Renal pelvis (tissue), 12 donors: ENCODE measurements at places on chromosomes 12 and 14. TPM values are rescaled to one million over a fixed set of nuclear protein-coding genes. Genes with fewer than 3 reads are reported as not detected.

Gene CLEC9A
- polyA plus RNA-seq, result 0.31 TPM

DNA sequence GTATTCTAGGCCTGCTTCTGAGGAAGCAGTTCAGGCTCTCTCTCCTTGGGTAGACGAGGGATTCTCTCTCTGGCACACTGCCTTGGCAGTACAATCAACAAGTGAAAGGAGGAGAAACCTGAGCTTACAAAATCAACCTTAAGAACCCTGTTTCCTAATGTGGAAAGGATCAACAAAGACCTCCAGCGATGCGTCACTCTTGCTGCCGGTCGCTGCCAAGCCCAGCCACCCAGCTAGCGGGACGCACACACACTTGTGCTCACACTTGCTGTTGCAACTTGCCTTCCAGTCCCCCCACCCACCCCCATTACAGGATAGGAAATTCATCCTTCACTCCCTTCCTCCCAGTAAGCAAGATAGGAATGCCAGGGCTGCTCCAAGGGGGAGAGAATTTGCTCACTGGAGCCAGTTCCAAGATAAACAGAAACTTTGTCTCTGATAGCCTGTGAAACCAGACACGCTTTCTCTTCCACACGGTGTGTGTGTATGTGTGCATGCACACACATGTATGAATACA lies 144.3 kb downstream of the BCL11B start:
- DNase-seq, result peak; percentile 76

GRCh38 chr14:89377544-89377943 lies 39.5 kb downstream of the FOXN3 start:
- no peak for DNase-seq

- no peak for DNase-seq
Observed at GRCh38 chr12:47527816-47528215, 178.0 kb downstream of the RPAP3 start.

GRCh38 chr12:24386836-24387235 lies 437.4 kb upstream of the SOX5 start:
- no peak for DNase-seq

Gene TCL1B
- polyA plus RNA-seq, result not detected

GRCh38 chr12:14693116-14693515 lies 3.3 kb downstream of the GUCY2C start:
- no peak for DNase-seq

DNA sequence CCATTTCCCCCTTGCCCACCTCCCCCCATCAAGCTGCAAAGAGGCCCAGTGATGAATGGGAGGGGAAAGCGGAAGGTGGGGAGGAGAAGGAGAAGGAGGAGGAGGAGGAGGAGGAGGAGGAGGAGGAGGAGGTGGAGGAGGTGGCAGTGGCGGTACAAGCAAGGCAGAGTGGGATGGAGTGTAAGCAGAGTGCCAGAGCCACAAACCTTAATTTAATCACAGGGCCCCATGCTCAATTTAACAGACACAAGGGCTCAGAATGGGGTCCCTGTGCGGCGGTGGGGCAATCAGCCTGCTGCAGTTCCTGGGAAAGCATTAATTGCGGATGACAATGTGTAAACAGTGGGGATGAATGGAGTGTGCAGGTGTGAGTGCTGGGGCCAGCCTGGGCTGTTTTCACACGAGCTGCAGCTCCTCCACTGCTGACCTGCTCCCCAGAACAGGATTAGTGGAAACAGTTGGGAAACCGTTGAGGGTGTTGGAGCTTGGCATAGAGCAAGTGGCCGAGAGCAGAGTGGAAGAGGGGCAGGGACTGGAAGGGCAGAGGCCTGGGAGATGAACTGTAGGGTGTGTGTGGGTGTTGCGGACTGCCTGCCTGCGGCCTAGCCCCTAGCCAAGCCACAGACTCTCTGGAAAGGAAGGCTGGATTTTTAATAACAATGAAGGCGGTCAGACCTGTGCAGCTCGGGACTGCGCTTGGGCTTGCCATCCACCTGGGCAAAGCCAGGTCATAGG lies 36.4 kb upstream of the SMOC1 start:
- DNase-seq, result no peak

DNA sequence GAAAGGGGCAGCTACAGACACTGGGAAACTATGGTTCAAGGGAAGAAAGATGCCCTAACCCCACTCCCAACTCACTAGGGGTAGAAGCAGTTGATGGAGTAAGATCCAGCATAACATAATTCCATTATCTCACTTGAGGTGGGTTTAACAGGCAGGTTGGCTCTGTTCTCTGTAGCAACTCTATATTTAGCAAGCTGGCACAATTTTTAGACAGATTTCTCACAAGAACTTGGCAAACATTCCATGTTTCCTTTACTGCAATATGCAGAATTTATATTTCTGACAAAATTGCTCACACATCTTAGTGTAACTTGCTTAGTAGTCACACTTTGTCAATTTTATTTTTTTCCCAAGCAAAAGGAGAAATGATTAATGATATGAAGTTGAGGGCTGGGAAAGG lies 475.4 kb downstream of the RMST start:
- no peak for DNase-seq

- DNase-seq, result no peak
Observed at GRCh38 chr12:65889144-65889880, 65.0 kb downstream of the HMGA2 start.

DNA sequence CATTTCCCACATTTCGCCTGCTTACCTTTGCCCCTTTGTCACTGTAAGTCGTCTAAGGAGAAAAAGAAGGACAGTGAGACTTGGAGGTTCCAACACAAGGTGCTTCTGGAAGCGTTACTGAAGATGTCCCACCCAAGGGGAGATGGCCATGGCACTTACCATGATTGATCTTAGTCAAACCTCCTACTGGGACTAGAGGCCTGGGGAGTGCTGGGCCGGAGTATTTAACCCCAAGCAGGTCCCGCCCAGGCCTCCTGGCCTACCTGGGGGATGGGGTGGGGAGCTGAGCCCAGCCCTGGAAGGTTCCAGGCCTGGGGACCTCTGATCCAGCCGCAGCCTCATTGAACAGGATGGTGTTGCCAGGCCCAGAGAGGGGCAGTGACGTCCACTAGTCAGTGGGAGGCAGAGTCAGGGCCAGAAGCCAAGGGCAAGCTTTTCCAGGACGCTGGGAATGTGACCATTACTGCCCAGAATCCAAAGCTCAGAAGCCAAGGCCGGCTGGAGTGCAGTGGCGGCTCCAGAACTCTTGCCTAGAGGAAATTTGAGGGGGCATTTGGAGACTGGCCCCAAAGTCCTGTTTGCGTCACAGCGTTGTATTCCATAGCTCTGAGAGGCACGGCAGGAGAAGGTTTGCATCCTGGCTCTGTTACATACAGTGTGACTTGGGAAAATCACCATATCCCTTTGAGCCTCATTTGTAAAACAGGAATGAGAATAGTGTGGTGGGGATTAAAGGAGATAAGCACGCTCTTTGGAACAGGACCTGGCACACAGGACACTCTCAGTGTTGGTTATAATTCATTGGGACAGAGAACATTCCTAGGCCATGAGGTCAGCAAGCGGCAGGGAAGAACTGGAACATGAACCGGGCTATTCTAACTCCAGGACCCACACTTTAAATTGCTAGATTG lies at the start of gene HPD:
Gene HPD (minus strand): TSS at position 198 of the 911 bp plus-strand sequence. CDS start 36 bp downstream, at position 162.
- peak; percentile 67 for DNase-seq

Gene GRIN2B
- polyA plus RNA-seq, result 1.3 TPM

GRCh38 chr14:71620401-71620800 lies 311.8 kb upstream of the RGS6 start:
- no peak for DNase-seq

DNA sequence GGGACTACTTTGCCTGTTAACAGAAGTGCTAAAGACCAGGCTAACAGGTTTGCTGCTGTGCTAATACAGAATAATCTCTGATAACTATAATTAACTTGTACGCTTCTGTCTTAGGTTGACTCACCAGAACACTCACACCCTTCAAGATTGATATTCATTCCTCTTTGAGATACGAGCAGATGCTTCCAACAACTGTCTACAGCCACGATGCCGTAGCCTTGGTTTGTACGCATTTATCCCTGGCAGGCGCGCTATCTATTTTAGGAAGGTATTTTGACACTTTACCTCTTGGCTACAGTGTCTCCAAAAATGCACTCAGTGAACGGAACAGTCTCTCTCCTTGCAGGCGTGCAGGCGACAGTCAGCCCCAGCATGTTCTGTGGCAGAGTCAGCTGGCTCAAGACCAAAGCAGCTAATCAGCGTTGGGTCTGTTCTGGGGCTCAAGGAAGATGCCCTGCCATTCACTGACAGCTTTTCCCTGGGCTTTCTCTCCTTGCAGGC lies 146.4 kb upstream of the PRICKLE1 start:
- DNase-seq, result no peak

Gene CISTR
- 0.20 TPM for polyA plus RNA-seq

DNA sequence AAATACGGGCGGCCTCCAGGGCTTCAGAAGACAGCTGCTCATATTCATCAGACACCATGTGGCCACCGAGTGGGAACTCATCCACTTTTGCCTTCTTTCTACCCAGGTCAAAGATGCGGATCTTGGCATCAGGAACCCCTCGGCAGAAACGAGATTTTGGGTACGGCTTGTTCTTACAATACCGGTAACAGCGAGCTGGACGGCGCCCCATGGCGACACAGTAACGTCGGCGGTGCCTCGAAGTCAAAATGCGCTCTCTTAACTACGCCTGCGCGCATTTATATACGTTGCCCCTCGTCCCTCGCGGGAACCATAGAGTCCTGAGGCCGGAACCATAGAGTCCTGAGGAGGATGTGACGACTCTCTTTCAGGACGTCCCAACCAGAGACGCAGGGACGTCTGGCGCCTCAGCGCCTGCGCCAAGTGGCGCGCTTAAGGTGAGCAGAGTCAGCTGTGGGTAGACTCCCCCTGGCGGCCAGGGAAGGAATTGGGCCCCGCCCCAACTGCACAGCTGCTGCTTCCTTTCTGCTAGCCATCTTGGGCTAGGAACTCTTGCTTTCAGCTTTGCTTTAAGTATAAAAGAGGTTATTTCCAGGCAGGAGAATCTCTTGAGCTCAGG lies at the start of gene RPL10L:
Gene RPL10L (minus strand): TSS at position 256 of the 619 bp plus-strand sequence. CDS start 45 bp downstream, at position 211.
- DNase-seq, result no peak

DNA sequence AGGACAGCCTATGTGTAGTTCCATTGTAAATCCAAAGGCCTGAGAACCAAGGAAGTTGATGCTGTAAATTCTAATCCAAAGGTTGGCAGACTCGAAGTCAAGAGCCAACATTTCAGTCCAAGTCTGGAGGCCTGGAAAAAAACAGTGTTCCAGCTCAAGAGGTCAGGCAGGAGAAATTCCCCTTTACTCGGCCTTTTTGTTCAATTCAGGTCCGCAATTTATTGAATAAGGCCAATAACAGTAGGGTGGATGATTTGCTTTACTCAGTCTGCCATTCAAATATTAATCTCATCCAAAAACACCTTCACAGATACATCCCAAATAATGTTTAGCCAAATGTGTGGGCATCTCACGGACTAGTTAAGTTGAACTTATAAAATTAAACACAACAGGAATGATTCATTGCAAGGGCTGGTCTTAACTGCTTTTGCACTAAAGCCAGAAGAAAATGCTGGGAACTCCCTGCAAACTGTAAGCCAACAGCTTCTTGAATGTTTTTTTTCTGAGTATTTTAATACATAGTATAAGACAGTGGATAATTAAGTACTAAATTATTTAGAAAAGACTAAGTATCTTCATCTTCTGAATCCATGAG lies 197.4 kb upstream of the GARIN6 start:
- no peak for DNase-seq

GRCh38 chr12:116353958-116354357 lies 76.5 kb upstream of the MED13L start:
- no peak for DNase-seq

Gene OTOGL
- polyA plus RNA-seq, result 0.81 TPM

DNA sequence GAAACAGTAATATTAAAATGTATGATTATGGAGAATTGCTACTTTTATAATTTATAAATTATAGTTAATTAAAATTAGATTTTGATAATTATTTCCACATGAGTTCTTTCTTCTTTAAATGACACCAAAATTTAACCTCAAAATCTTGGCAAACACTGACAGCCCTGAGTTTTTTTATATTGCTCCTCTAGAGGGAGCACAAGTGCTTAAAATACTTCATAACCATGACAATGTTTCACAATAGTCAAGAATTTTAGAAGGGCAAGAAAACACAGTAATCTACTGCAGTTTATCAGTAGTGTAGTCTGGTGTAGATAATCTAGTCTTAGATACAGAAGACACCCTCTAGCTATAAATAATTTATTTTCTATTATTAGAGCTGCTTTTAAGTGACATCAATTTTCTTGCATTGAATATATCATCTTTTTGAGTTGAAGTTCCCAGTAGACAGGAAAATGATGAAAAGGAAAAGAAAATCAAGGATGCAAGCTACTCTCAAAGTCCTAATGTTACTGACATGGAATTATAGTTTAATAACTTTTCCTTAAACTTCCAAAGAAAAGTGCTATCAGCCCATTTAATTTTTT lies 14.3 kb upstream of the PTGER2 start:
- no peak for DNase-seq

GRCh38 chr12:42960087-42960527 lies 370.6 kb upstream of the PRICKLE1 start:
- DNase-seq, result no peak

- no peak for DNase-seq
Observed at GRCh38 chr12:40903040-40903439, 210.8 kb downstream of the CNTN1 start.

Gene ENDOU
- 0.26 TPM for polyA plus RNA-seq

Gene REC8
- polyA plus RNA-seq, result 71.4 TPM

GRCh38 chr12:5085896-5086295 lies 42.2 kb downstream of the KCNA5 start:
- no peak for DNase-seq

Gene APOF
- 0.11 TPM for polyA plus RNA-seq

- no peak for DNase-seq
Observed at GRCh38 chr12:234019-234418, 20.1 kb upstream of the SLC6A12 start.

DNA sequence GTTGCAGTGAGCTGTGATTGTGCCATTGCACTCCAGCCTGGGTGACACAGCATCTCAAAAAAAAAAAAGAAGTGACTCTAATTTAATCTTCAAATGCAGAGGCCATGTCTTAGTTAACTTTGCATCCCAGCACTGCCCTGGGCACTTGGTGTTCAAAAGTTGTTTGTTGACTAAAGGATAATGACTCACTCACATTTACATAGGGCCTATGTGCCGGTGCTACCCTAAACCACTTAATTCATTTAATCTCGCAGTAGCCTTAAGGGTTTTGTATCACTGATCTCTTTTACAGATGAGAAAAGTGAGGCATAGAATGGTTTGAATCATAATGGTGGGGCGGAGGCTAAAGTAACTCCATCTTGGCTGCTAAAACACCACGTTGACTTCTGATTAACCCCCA lies 23.7 kb downstream of the MFAP5 start:
- DNase-seq, result no peak

- DNase-seq, result no peak
Observed at GRCh38 chr14:59633486-59633885, 56.9 kb upstream of the CCDC175 start.

GRCh38 chr14:89858089-89858488 lies 96.4 kb downstream of the EFCAB11 start:
- no peak for DNase-seq

DNA sequence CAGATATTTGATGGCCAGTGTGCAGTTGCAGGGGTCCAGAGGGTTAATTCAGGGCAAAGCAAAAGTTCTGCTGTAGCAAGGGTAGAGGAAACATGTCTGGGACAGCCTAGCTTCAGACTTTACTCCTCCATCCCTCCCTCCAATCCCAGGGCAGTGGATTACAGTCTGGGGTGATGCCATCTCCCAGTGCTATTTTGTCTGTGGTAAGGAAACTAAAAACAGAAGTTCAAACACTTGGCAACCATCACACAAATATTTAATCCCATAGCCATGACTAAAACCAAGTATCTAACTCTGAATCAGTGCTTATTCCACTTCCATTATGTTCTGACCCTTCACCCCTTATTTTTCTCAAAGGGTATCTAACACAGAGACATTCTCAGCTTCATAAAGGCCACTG lies 61.8 kb downstream of the PIK3C2G start:
- DNase-seq, result no peak

Gene ADSS1
- polyA plus RNA-seq, result 14.7 TPM

- DNase-seq, result no peak
Observed at GRCh38 chr14:99344051-99344758, 72.2 kb upstream of the BCL11B start.

Gene KLRF1
- 1.1 TPM for polyA plus RNA-seq
